Natural killer cell treated with Interleukin-12 subunit alpha and Interleukin-12 subunit beta and Interleukin-15 and Interleukin-18, amount 100 ng/mL, for 72 hours (primary cell): ENCODE measurements at places on chromosomes 1 and 21. TPM values are rescaled to one million over a fixed set of nuclear protein-coding genes. Genes with fewer than 3 reads are reported as not detected.

GRCh38 chr1:67390041-67390887 lies 39.9 kb downstream of the SERBP1 start:
- H3K4me1 ChIP-seq, result peaks cover 20% of the 10 kb centered on the region
- H3K27ac ChIP-seq, result peak overlapping the region; percentile 3
- no peak for DNase-seq
- peaks cover 41% of the 10 kb centered on the region for H3K36me3 ChIP-seq
- H3K4me3 ChIP-seq, result no peak overlapping the region

DNA sequence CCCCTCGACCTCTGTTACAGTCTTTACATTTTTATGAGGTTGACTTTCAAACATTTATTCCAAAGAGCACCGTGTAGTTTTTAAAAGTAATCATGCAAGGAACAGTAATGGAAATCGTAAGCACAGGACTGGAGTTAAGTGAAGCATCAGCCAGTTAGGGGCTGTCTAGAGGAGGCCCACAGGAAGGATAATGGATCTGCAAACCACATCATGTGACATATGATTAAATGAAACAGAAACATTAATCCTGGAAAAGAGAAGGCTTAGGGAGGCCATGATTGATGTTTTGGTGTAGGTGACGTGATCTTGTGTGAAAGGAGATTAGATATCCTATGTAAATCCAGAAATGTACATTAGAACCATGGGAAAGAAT lies 25.0 kb downstream of the RGS7 start:
- H3K4me3 ChIP-seq, result no peak overlapping the region
- H3K27me3 ChIP-seq, result no peaks in the 10 kb centered on the region
- no peaks in the 10 kb centered on the region for H3K4me1 ChIP-seq
- no peak overlapping the region for H3K27ac ChIP-seq
- no peaks in the 10 kb centered on the region for H3K36me3 ChIP-seq

DNA sequence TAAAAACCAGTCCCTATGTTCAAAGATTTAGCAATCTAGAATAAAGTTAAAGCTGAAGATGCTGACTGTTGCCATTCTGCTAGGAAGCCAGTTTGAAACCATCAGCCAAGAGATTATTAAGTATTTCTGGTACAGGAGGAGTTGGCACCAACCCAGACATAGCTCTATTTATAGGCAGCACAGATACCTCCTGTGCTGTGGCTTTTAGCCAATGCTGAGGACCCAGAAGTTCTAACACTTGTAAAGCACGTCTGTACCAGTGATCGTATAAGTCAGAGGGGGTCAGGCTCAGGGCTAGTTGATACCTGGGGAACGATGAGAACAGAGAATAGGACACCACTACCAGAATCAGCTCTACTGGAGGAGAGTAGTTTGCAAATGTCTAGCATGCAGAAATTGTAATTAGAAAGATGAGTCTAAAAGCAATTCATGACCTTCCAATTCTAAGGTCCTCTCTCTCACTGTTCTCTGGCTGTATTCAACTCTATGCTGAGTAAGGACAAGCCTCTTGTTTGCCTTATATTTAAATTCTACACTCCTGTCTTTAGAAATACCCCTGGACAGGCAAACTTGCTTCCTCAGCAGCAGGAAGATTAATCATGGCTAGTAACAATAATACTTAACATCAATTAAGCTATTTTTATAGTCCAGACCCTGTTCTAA lies 96.8 kb upstream of the PALMD start:
- no peaks in the 10 kb centered on the region for H3K36me3 ChIP-seq
- H3K27me3 ChIP-seq, result no peaks in the 10 kb centered on the region
- DNase-seq, result no peak
- no peak overlapping the region for H3K4me3 ChIP-seq
- no peak overlapping the region for H3K27ac ChIP-seq
- no peaks in the 10 kb centered on the region for H3K4me1 ChIP-seq

IL19 gene
- total RNA-seq, result not detected

- H3K27ac ChIP-seq, result no peak overlapping the region
- H3K4me1 ChIP-seq, result peaks cover 20% of the 10 kb centered on the region
- no peaks in the 10 kb centered on the region for H3K36me3 ChIP-seq
- DNase-seq, result no peak
- no peak overlapping the region for H3K4me3 ChIP-seq
- H3K27me3 ChIP-seq, result no peaks in the 10 kb centered on the region
Measured at GRCh38 chr1:174480324-174480723, 32.6 kb downstream of the GPR52 start.

GRCh38 chr1:170284016-170284415 lies 138.3 kb downstream of the NTMT2 start:
- H3K4me1 ChIP-seq, result no peaks in the 10 kb centered on the region
- no peak overlapping the region for H3K4me3 ChIP-seq
- peaks cover 21% of the 10 kb centered on the region for H3K27me3 ChIP-seq
- H3K27ac ChIP-seq, result no peak overlapping the region
- peaks cover under 1% of the 10 kb centered on the region for H3K36me3 ChIP-seq

DNA sequence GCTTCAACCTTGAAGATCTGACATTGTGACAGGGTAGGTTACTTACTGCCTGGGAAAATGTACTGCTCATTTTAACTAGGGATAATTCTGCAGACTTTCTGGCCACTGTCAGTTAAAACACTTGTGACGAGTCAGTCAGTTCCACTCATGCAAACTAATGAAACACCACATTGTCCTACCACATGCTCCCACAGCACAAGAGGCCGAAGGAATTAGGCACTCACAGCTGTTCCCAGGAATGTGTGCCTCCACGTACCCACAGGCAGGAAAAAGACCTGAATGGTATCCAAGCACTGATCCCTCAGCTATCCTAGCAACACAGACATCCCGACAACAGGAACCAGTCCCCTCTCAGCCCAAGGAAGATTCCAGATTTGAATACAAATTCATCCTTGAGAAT lies 12.3 kb downstream of the BCAR3 start:
- H3K4me3 ChIP-seq, result no peak overlapping the region
- peaks cover 4% of the 10 kb centered on the region for H3K36me3 ChIP-seq
- DNase-seq, result no peak
- H3K27me3 ChIP-seq, result no peaks in the 10 kb centered on the region
- H3K4me1 ChIP-seq, result peaks cover 11% of the 10 kb centered on the region
- H3K27ac ChIP-seq, result no peak overlapping the region

GRCh38 chr1:21951226-21951870 lies 14.2 kb upstream of the HSPG2 start:
- no peaks in the 10 kb centered on the region for H3K27me3 ChIP-seq
- no peak overlapping the region for H3K4me3 ChIP-seq
- H3K27ac ChIP-seq, result no peak overlapping the region

DNA sequence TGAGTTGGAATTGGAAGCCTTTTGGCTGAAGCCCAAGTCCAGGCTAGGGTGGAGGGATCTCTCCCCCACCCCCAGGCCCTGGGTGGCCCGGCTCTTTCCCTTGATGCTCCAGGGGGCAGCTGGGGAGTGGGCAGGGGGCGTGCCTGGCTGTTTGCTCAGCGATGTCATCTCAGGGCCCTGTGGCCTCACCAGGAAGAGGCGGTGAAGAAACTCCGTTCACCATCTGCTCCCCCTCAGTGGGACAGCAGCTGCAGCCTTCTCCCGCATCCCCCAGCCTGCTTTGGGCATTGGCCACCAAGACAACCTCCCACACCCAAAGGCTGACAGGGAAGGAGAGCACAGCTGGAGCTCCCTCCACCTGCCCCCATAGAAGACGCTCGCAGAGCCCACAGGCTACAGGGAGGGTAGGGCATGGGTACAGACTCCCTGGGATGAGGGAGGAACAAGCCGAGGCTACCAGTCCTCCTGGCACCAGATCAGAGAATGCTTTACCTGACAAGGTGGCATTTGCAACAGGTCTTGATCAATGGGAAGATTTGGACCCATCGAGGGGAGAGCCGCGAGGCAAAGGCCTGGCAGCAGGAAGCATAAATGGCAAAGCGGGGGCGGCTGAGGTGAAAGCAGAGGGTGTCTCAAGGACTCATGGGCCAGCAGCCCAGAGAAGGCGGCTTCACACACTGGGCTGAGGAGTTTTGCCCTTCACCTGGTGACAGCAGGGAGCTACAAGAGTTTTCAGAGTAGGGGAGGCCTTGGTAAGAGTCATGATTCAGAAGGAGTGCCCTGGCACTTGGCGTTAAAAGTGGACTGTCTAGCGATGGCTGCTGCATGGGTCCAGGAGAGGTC lies 6.5 kb upstream of the GUCA2A start:
- peak overlapping the region; percentile 52 for H3K27ac ChIP-seq
- no peak overlapping the region for H3K4me3 ChIP-seq
- no peaks in the 10 kb centered on the region for H3K27me3 ChIP-seq
- DNase-seq, result no peak
- H3K4me1 ChIP-seq, result no peaks in the 10 kb centered on the region
- no peaks in the 10 kb centered on the region for H3K36me3 ChIP-seq

DNA sequence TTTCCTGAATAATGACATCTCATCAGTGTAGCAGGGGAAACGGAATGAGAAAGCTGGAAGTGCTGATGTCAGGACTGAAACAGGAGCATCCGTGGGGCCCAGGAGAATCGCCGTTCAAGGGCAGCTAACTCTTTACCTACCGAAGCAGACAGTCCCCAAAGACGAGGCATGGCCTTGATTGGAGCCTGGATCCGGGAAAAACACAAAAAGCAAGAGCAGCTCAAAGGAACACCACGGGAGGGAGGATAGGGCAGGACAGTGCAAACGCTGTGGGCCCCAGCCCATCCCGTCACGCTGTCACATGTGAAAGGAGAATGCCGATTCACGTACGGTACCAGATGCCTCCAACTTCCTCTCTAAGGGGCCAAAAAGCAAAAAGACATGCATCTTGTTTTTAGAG lies 34.9 kb downstream of the WNT9A start:
- H3K27me3 ChIP-seq, result peaks cover 14% of the 10 kb centered on the region
- no peak overlapping the region for H3K27ac ChIP-seq
- no peaks in the 10 kb centered on the region for H3K36me3 ChIP-seq

FAM131C gene
- total RNA-seq, result not detected

DNA sequence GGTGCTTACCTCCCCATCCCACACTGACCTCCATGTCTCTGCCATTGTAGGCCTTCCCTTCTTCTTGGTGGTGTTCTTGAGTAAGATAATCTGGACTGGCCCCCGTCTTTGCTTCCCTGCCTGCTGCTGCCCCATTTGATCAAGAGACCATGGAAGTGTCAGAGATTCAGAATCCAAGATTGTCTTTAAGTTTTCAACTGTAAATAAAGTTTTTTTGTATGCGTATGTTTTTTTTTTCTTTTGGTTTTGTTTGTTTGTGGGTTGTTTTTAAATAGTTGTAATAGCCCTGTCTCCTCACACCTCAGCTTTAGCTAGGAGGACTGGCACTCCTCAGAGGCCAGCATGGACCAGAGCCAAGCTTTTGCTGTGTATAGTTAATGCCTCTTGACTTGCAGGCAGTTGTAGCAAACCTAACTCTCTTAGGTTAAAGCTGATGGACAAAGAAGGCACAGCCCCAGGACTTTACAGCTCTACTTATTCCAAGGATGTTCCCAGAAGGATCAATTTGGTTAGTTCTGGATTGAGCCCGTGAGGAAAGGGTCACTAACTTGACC lies 5.6 kb upstream of the YBX1 start:
- no peak overlapping the region for H3K4me3 ChIP-seq
- no peaks in the 10 kb centered on the region for H3K27me3 ChIP-seq
- peaks cover 8% of the 10 kb centered on the region for H3K36me3 ChIP-seq
- H3K27ac ChIP-seq, result no peak overlapping the region

DNA sequence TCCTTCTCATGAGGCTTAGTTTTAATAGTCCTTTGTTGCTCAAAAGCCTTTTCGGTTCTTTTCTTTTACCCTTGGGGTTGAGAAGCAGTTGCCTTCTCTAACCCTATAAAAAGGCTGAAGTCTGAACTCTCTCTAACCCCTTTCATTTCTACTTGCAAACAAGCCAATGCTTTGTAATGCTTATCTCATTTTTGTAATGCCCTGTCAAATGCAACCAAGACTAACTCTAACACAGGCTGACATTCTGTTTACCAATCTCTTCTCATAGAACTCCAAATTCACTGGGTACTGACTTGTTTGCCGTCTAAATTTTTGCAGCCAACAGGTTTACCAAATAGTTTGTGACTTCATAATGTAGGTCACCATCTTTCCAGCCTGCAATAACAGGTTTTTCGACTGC lies 233.9 kb upstream of the SNX7 start:
- DNase-seq, result no peak
- no peaks in the 10 kb centered on the region for H3K36me3 ChIP-seq
- no peaks in the 10 kb centered on the region for H3K4me1 ChIP-seq
- no peaks in the 10 kb centered on the region for H3K27me3 ChIP-seq

DNA sequence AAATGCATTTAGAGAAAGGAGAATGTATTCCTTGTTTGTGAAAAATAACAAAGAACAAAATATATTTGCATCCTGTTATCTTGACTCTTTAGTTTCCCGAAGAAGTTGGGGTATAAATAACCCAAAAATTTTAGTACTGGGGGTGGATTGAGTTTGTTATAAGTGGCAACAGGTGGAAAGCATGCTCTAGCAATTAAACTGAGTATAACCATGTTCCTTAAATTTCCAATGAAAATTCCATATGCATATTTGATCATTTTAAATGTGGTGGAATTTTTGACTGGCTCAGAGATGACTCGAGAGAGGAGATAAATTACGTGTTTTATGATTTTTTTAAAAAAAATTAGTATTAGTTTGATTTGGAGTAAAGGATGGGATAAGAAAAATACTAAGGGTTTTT lies 348.9 kb downstream of the TGFB2 start:
- H3K4me3 ChIP-seq, result no peak overlapping the region
- H3K36me3 ChIP-seq, result no peaks in the 10 kb centered on the region
- H3K27ac ChIP-seq, result no peak overlapping the region
- H3K4me1 ChIP-seq, result no peaks in the 10 kb centered on the region

- no peak for DNase-seq
- H3K27ac ChIP-seq, result no peak overlapping the region
- H3K27me3 ChIP-seq, result no peaks in the 10 kb centered on the region
- H3K4me3 ChIP-seq, result no peak overlapping the region
Measured at GRCh38 chr1:178606839-178607238, 93.9 kb downstream of the TEX35 start.

DNA sequence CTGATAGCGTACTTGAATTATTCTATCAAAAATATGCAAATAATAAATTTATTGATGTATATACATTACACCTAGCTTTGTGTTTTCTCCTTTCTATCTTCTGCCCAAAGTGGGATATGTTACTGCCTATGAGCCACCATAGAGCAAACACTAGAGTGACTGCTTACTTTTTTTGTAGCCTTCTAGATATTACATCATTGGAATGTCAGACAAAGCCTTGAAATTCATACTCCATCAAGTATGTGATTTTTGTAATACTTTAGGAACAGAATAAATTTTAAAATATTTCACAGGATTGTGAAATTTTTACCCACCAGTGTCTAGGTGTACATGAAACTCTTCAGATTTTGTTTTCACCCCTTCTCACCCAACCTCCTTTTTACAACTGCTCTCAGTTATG lies 787.6 kb downstream of the USP25 start:
- no peaks in the 10 kb centered on the region for H3K27me3 ChIP-seq
- DNase-seq, result no peak
- H3K36me3 ChIP-seq, result no peaks in the 10 kb centered on the region
- H3K4me1 ChIP-seq, result no peaks in the 10 kb centered on the region
- H3K27ac ChIP-seq, result no peak overlapping the region

DNA sequence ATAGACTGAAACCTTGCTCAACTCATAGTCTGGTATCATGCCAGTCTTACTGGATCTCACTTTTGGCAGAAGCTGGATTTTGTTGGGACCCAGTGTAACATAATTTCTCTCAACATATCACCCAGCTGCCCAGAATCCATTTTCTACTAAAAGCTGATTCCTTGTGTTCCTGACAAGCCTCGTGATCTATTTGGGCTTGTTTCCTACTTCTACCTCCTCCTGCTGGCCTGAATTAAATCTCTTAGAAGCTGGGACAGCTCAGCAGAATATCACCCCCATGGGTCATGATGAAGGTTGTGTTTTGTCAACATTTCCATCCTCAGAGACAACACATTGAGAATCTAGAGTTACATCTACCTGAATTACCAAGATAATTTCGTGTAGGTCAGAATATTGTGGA lies 7.7 kb downstream of the GOLT1A start:
- H3K36me3 ChIP-seq, result no peaks in the 10 kb centered on the region
- peaks cover 32% of the 10 kb centered on the region for H3K27me3 ChIP-seq
- H3K4me3 ChIP-seq, result no peak overlapping the region
- no peaks in the 10 kb centered on the region for H3K4me1 ChIP-seq
